ENCODE measurements at places on chromosomes 5 and 9.

DNA sequence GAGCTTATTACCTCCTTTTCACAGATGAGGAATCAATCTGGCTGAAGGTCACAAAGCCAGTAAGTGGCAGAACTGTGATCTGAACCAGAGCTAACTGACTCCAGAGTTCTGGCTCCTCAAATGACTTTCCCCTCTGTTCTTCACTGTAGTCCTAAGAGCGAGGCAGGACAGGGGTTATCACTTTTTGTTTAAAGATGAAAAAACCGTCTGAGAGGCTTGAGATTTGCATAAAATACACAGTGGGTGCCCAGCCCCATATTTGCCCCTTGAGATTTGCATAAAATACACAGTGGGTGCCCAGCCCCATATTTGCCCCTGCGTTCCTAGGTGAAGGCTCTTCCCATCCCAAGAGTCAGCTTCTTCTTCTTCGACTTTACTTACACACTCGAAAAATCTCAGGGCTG lies 667 bp downstream of the FBXO10 start:
- DNase-seq, result no peak

- DNase-seq, result no peak
Measured at GRCh38 chr5:146040527-146040926, 64.8 kb downstream of the PLAC8L1 start.

- peak; percentile 81 for DNase-seq
Measured at GRCh38 chr5:14457476-14457875, 124.1 kb upstream of the OTULINL start.

DNA sequence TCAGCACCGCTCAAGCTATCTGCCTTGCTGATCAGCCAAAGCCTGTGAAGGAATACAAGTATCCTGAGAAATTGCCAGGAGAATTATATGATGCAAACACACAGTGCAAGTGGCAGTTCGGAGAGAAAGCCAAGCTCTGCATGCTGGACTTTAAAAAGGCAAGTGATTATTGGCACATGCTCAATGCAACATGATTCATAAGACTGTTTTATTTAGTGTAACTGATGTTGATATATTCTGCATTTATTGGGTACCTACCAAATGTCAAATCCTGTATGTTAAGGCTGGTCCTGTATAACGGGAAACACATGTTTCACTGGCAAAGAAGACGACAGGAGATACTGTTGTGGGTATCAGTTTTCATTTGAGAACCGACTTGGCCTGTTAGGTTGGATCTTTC lies 69.0 kb downstream of the ADAMTS16 start:
- DNase-seq, result no peak

DNA sequence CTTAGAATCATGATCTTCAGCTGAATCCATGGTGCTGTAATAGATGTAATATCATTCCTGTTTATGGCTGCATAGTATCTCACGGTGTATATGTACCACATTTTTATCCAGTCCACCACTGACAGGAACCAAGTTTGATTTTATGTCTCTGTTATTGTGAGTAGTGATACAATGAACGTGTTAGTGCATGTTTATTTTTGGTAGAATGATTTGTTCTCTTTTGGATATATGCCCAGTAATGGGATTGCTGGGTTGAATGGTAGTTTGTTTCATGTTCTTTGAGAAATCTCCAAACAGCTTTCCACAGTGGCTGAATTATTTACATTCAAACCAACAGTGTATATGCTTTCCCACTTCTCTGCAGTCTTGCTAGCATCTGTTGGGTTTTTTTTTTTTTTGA lies 175.1 kb upstream of the CDH10 start:
- DNase-seq, result no peak

DNA sequence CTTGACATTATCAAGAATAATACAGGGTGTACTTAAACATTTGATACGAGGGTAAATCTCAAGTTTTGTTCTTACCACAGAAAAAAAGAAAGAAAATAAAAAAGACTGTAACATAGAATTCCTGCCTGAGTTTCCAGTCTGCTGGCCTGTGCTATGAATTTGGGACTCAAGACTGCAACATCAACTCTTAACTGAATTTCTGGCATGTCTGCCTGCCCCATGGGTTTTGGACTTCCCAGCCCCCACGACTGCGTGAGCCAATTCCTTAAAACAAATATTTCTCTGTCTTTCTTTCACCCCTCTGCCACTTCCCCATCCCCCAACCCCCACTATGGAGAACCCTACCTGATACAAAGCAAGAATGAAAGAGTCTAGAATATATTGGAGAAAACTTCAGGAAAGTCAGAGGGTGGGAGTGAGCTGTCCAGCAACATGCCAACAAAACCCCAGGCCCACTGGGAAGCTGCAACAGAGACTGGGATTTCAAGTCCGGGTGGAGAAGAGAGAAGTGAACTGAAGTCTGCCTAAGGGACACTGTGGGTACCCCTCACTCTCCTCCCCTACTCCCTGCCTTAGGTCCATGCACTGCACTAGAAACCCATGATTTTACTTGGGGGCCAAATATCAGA lies 43.0 kb downstream of the MARCHF3 start:
- DNase-seq, result no peak

DNA sequence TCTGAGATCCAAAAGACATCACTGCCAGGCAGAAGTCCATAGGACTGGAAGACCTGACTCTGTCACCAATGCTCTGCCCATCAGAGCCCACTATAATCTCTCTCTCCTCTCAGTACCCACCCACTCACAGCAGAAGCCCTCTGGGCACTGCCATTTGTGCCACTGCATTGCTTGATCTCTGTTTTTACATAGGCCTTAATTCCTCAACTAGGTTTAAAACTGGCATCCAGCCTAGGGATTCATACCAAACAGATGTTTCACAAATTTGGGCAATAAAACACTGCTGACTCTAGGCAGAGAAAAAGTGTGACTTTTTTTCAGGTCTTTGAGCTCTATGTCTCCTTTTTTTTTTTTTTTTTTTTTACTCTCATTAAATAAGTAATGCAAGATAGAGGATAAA lies 91.1 kb upstream of the RANBP3L start:
- DNase-seq, result no peak

DNA sequence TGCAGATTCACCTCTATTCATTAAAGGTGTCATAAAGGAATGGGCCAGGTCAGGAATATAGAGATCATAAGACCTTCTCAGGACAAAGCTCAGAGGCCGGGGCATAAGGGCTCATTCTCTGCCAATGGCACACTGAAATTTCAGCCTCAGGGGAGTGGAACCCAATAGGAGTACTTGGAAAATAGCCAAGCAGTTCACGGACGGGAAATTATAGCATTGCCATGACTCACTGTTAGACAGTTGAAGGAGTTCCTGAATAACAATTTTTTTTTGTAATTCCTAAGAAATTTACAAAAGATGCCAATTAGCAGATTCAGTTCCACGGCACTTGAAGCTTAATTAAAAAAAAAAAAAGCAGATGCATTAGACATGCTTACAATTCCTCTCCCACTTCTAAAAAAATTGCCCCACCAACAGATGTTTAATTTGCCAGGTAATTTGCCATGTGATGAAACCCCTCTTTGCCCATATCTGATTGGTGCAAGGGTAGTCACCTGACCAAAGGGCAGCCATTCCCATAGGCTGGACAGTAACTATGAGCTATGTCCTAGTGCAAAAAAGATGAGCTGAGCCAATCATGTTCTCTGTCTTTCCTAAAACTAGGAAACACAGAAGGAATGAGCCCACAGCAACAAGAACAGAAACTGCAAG lies 58.6 kb downstream of the PTCD2 start:
- no peak for DNase-seq

DNA sequence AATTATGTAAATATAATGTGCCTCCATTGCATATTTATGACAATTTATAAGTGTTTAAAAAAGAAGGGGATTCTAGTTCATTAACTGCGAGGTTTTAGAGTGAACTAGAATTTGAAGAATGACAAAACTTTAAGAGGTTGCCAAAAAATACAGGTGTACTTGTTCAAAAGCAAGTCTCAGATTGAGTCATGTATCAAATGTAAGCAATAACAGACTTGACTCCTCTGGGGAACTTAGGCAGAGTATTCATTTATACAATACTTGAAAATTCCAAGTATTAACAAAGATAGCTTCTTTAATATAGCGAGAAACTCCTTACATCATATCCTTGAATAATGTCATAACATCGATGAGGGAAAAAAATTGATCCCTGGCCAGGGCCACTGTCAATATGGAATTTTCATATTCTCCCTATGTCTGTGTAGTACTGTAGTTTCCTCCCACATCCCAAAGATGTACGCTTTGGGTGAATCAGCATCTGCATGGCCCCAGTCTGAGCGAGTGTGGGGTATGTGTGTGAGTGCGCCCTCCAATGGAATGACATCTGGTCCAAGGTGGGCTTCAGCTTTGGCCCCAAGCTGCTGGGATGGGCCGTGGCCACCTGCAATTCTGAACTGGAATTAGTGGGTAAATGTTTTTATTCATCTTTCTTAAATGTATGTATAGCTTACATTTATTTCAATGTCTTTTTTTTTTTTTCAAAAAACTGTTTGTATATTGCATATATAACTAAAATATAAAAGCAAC lies 70.1 kb downstream of the RIC1 start:
- DNase-seq, result no peak

- no peak for DNase-seq
Measured at GRCh38 chr9:69719983-69720382, 39.8 kb downstream of the PTAR1 start.

- DNase-seq, result no peak
Measured at GRCh38 chr9:113559834-113560800, 96.6 kb downstream of the RGS3 start.

GRCh38 chr5:164651546-164652275 lies 1146.3 kb downstream of the MAT2B start:
- DNase-seq, result no peak

DNA sequence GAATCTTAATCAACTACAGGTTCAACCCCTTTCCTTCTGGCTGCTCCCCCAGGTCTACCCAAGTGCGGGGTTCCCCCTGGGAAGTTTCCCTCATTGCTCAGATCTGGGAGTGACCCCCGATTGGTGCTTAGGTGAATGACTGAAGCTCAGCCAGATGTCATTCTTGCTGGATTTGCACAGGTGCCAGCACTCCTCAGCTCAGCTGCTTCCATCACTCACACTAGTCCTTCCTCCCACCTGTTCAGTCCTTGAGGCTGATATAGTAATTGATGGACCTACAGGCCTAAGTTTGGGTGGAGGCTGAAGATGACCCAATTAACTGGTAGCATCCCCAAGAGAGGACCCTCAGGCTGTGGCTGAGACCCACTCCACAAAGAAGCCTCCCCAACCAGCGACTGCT lies 32.9 kb downstream of the PRLR start:
- DNase-seq, result no peak

DNA sequence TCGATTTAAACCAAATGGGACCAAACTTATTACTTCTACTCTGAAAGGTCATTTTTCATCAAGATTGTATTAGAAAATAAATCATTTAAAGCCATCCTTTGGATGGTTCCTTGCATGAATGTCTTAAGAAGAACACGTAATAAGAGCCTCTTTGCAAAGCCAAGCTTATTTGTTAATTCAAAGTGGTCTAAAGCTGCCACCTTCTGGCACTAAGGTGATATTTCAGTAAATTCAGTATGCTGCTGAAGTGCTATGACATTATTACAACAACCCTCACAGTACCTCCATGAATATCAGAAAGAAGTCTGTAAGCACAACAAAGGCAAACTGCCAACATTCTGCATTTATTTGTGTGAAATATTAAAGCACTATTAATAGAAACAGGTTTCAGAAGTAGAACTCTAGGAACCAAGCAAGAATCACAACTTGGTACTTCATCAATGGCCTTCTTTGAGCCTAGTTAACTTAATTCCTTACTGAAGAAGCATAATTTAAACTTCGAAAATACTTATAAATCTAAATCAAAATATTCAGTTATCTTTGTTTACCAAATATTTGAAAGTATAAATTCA lies 53.1 kb upstream of the TYRP1 start:
- DNase-seq, result no peak

GRCh38 chr5:96709152-96709821 lies 47.1 kb downstream of the CAST start:
- DNase-seq, result no peak

- DNase-seq, result no peak
Measured at GRCh38 chr5:124888622-124889485, 142.4 kb upstream of the ZNF608 start.

GRCh38 chr5:142601432-142601831 lies 84.5 kb downstream of the FGF1 start:
- DNase-seq, result no peak

- DNase-seq, result no peak
Measured at GRCh38 chr9:35948901-35949318, 9.0 kb downstream of the OR2S2 start.

DNA sequence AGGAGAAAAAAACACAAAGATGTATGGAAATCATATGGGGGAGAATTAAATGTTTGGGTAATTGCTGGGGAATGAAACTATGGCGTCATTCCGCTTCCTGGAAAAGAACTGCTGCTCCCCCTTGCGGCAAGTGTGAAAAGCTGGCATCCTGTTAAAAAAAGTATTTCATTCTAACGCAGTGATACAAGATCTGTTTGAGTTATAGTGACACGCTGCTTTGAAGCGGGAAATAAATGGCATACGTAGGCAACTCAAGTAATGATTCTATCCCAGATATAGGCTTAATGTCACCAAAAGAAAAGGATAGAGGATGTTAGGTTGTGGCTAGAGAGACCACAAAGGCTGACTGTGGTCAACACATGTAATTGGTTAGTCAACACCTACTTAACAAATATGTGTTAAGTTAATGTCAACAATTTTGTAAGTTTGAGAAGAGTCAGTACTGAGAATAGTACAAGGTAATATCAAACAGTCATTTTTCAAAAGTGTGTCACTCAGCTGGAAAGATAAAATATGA lies 70.2 kb upstream of the ALDH1A1 start:
- DNase-seq, result no peak

- DNase-seq, result no peak
Measured at GRCh38 chr5:170120576-170120975, 14.9 kb downstream of the FOXI1 start.

DNA sequence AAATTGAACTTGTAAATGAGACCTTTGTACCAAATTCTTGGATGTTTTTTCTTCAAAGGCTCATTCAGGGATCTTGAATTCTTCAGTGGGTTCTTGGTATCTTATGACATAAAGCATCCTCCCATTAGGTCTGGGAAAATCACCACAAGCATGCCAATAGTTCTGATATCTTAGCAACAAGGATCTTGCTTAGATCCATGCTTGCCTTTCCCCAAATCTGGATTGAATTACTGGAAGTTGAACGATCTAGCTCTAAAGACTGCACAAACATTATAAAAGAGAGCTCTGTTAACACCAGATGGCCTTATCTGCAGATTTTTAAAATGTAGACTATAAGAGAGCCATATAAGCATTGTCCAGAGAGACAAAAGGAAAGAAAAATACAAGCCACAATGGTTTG lies 266.3 kb downstream of the RAB3C start:
- DNase-seq, result no peak

- no peak for DNase-seq
Measured at GRCh38 chr5:82850393-82850792, 226.8 kb downstream of the TMEM167A start.

DNA sequence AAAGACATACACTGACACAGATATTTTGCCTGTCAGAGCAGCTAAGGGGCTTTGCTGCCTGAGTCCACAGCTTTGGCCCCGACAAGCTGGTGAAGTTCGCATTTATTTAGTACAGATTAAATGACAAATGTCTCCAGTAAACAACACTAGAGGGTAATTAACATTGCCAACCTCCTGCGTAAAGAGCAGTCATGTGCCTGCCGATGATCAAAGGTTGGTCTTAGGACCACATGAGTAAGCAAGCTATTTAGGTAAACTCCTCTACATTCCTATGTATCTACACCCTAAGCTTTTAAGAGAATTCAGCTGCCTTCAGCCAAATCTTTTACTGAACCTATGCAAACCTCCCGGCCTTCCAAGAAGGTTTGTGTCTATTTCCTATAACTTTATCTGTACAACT lies 73.0 kb upstream of the PJA2 start:
- DNase-seq, result no peak

GRCh38 chr9:82255481-82256176 lies 267.1 kb downstream of the SPATA31D1 start:
- DNase-seq, result no peak

All from NCI-H187 treated with DMSO at 0.1 percent for 48 hours (cell line).